ENCODE measurements at places on chromosomes 2 and 18.
A peak's percentile ranks its signal among the peaks of the same experiment; 100 is the strongest.

- peak; percentile 64 for DNase-seq
Observed at GRCh38 chr2:236536727-236537398, 32.8 kb upstream of the ACKR3 start.

DNA sequence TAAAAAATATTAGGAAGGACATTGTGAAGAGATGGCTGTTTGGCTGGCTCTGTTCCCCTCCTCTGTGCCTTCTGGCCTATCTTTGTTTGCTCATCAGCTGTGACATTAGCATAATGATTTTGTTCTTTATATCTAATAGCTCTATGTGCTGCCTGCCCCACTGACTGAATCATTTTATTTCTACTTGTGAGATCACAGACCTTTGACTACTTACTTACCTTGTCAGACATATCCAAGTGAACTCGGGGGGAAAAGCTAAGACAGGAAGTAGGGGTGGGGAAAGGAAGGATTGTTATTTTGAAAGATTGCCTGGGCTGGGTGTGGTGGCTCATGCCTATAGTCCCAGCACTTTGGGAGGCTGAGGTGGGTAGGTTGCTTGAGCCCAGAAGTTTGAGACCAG, 104.2 kb downstream of the ASAP2 start:
- no peak for DNase-seq

- no peak for DNase-seq
Observed at GRCh38 chr2:27566628-27567027, 16.2 kb upstream of the ZNF512 start.

GRCh38 chr2:110770959-110771431, 38.6 kb downstream of the ACOXL start:
- DNase-seq = no peak

- no peak for DNase-seq
Observed at GRCh38 chr2:18232731-18233438, 327.6 kb downstream of the RDH14 start.

DNA sequence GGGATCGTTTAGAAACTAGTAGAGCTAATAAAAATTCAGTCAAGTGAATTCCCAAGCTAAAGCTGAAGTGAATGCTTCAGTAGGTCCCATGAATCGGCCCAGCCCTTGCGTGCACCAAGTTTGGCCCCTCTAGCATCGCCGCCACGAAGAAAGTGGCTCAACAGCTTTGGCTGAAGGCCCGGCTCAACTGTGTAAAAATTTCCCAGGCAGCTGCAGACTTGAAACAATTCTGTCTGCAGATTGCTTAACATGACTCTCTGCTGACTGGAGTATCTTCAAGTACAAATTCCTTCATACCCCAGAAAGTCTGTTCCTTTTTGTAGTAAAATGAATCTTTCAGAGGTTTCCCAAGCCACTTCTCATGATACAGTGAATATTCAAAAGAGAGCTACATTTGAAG, 32.7 kb downstream of the ALMS1 start:
- DNase-seq = no peak

GRCh38 chr18:46509530-46509929, 147.5 kb downstream of the LOXHD1 start:
- DNase-seq = no peak

DNA sequence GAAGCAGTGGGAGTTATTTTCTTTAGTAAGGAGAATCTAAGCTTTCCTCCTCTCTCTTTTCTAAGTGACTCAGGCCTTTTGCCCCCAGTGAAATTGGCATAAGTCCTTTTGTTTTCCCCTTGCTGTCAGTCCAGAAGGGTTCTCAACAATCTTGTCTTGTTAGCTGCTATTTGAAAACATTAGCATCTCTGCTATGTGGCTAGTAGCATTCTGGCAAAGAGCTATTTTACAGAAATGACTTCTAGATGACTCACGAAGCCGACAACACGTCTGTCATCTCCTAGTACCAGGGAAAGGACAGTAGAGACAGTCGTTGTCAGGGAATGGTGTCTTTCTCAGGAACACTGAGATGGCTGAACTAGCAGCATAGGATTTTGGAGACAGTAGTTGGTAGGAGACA, 14.7 kb downstream of the SMARCAL1 start:
- no peak for DNase-seq

DNA sequence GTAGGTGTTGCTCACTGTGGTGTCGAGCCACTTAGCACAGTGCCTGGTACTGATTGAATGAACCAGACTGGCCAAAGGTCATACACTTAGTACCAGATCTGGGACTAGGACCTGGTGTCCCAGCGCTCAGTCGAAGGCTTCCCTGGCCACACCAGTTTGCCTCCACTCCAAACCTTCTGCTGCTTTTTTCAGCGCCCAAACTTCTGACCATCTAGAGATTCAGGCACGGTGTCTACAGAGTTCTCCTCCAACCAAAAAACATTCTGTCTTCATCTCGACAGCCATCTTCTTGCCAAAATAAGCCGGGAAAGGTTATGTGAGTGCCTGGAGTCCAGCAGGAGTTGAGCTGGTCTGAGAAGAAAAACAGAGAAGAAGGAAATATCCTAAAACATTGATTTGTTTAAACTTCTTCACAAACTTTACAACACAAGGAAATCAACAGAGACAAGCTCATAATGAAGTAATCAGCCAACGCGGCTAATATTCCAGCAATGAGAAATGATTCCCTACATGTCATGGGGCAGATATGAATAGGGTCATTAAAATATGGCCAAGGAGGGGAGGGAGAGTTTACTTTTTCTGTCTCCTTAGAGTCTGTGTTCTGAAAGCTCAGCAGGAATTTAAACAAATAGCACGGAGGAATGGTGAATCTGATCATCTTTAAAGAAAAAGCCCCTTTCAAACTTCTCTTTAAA, 2.3 kb upstream of the GLI2 start:
- DNase-seq = no peak

- no peak for DNase-seq
Observed at GRCh38 chr18:49839012-49839411, 25.7 kb upstream of the ACAA2 start.

Measured in stimulated activated CD4-positive, alpha-beta T cell treated with anti-CD3 and anti-CD28 coated beads, Interleukin-15, amount 100 ng/mL, for 24 hours (primary cell).